ENCODE measurements at places on chromosomes 11 and 22.

GRCh38 chr11:11167806-11168205 lies 185.2 kb downstream of the CSNK2A3 start:
- no peak for DNase-seq

GRCh38 chr11:17542249-17542648 lies 2.0 kb downstream of the USH1C start:
- DNase-seq: no peak

DNA sequence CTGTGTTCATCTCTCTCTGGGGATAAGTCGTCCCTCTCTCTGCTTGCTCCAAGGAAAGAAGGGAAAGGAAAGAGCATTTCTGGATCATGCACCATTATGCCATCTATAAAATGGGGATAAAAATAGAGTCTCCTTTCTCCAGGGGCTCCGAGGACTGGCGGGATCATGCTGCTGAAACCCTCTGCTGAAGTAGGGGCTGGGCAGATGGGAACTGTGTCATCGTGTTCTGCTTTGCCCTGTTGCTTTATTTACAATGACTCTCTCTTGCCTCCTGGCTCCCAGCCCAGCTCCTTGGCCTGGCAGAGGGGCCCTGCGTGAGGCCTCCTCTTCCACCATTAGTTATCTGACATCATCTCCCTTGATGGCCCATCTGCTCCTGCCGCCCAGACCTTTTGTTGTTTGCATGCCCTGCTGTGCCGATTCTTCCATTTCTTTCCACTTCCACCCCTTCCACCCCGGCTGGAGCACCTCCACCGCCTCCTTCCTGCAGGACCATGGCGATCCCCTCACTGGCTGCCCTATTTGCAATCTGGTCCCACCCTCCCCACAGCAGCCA lies 200.9 kb downstream of the MYO18B start:
- DNase-seq: no peak

- no peak for DNase-seq
Observed at GRCh38 chr11:48032721-48033120, 52.4 kb downstream of the PTPRJ start.

DNA sequence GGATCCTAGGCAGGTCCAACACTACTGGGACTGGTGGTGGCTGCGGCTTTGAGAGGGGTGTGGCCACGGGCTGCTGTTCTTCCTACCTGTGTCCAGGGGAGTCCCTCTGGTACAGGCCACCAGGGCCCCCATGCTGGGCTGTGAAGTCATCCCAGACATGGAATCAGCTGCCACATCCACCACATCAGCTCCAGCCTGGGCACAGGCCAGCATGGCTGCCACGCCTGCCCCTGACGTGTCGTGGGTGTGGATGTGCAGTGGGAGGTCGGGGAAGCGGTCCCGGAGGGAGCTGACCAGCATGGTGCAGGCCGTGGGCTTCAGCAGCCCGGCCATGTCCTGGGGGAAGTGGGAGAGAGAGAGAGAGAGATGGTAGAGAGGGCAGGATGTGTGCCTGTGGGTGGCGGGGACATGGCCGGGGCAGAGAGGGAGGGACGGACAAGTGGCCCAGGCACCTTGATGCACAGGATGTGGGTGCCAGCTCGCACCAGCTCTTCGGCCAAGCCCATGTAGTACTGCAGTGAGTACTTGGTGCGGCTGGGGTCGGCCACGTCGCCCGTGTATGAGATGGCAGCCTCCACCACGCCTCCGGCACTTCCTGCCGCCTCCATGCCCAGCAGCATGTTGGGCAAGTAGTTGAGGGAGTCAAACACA lies 6.2 kb upstream of the LRFN4 start:
- no peak for DNase-seq

DNA sequence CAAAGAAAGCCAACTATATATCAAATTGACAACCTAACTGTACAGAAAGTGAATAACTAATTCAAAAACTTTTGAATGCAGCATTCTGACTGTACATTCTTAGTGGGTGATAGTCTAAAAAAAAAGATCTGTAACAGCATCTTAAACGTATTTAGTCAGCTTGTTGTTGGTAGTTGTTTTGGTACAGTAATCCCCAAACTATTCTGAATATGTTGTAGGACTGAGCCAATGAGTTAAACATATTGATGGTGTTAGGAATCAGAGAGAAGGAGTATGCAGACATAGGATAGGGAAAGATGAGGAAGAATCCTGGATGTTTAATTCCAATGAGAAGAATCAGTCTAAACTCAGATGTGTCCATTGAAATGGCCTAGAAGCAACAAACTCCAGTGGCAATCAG lies 41.9 kb upstream of the KIRREL3 start:
- no peak for DNase-seq
